ENCODE measurements at places on chromosomes 6 and 20. TPM values are rescaled to one million over a fixed set of nuclear protein-coding genes. Genes with fewer than 3 reads are reported as not detected.

EYS gene
- not detected for total RNA-seq

NRN1 gene
- total RNA-seq = 79.4 TPM

CLVS2 gene
- total RNA-seq = not detected

DNA sequence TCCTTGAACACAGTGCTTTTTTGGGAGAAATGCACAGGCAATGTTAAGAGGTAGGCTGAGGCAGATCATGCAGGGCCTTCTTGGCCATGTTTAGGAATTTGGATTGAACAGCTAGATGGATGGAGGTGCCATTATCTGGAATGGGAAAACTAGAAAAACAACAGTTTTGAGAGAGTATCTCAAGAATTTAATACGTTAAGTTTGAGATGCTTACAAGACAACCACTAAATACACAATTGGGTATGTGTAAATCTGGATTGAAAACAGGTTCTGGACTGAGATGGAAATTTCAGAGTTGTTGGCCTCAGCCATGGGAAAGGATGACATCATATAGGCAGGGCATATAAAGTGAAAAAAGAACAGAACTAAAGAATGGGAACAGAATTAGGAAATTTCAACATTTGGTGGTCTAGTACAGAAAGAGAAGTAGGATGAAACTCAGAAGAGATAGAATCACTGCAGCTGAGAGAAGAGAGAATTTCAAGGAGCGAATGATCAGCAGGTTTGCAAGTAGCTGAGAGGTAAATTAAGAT is 37.1 kb downstream of the NCOA7 start:
- no peak for DNase-seq

DNA sequence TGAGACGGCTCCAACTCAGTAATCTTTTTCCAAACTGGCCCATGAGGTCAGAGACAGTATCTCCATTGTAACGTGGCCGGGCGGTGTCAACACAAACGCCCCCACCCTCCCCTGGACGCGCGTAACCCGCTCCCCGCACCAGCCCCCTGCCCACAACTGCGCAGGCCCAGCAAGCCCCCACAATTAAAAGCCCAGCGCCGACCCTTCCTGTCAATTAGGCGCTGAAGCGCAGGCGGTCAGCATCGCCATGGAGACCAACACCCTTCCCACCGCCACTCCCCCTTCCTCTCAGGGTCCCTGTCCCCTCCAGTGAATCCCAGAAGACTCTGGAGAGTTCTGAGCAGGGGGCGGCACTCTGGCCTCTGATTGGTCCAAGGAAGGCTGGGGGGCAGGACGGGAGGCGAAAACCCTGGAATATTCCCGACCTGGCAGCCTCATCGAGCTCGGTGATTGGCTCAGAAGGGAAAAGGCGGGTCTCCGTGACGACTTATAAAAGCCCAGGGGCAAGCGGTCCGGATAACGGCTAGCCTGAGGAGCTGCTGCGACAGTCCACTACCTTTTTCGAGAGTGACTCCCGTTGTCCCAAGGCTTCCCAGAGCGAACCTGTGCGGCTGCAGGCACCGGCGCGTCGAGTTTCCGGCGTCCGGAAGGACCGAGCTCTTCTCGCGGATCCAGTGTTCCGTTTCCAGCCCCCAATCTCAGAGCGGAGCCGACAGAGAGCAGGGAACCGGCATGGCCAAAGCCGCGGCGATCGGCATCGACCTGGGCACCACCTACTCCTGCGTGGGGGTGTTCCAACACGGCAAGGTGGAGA is at the start of the genes HSPA1A and HSPA1L:
TSS of gene HSPA1A (plus strand) at position 519 of the 814 bp plus-strand sequence. CDS start at position 733, 214 bp downstream.
TSS of gene HSPA1L (minus strand) at position 259 of the 814 bp plus-strand sequence. CDS start 3,311 bp downstream, outside the sequence.
- peak; percentile 98 for DNase-seq

- DNase-seq = no peak
Measured at GRCh38 chr6:15626878-15627674, 35.8 kb downstream of the DTNBP1 start.
